ENCODE measurements at places on chromosomes 16 and 17.

GRCh38 chr16:2514333-2515179 lies 804 bp downstream of the ATP6V0C start:
- DNase-seq = no peak

GRCh38 chr16:75105306-75106061 lies 11.1 kb downstream of the LDHD start:
- no peak for DNase-seq

DNA sequence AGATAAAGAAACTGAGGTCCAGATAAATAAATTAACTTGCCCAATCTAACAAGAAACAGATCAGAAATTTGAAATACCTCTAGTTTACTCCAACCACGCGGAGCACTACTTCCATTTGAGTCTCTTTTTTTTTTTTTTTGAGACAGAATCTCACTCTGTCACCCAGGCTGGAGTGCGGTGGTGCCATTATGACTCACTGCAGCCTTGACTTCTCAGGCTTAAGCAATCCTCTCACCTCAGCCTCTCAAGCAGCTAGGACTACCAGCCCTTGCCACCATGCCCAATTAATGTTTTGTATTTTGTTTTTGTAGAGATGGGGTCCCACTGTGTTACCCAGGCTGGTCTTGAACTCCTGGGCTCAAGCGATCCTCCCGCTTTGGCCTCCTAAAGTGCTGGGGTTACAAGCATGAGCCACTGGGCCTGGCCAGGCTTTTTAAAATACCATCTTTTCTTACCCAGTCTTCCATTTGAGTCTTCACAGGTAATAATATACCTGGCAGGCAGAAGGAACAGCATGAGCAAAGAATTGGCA lies 3.3 kb upstream of the NACA2 start:
- DNase-seq = no peak

GRCh38 chr17:8725881-8726876 lies 18.5 kb downstream of the CCDC42 start:
- DNase-seq = no peak

DNA sequence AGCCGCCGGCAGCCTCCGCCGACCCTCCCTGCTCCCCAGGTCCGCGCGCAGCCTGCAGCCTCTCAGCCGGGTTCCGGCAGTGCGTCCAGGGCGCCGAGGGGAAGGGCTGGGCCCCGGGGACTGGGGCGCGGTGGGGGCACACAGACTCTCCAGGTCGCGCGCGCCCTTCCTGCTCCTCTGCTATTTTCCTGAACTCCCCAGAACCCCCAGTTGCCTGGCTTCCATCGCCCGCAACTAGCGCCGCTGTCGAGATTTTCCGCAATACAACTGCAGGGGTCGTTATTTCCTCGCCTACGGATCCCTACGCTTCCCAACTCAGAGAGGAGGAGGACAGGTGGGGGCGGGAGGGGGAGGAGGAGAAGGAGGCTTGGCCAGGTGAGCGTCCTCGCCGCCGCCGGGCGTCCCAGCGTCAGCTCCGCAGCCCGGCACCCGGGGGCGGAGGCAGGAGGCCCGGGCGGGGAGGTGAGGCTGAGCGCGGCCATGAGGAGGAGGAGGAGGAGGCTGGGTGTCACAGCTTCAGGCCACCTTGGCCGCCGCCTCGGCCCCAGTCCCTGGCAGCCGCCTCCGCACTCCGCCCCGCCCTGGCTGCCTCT lies at the start of gene CA10:
Gene CA10 (minus strand): TSS at position 265 of the 593 bp plus-strand sequence.
- DNase-seq = no peak

GRCh38 chr17:77456951-77457548 lies 316.3 kb downstream of the SEC14L1 start:
- DNase-seq = no peak

GRCh38 chr17:27038676-27039075 lies 255.2 kb upstream of the WSB1 start:
- no peak for DNase-seq

DNA sequence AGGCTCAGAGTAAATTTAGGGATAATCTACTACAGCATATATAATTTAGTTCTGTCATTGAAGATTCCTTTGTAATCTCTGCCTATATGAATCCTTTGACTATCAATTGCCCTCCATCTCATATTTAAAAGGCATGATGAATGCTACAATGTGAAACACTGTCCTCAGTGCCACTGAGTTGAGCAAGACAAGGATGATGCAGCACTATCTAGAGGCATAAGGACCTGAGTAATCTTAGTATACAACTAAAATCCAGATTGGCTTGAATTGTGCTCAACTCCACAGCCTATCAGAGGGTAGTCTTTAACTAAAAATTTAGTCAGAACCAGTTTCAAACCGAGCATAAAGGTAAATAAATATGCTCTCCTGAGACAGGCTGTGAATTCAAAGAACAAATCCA lies 11.6 kb upstream of the STRADA start:
- DNase-seq = no peak

GRCh38 chr16:89193576-89194293 lies 6.6 kb downstream of the SLC22A31 start:
- DNase-seq = no peak

DNA sequence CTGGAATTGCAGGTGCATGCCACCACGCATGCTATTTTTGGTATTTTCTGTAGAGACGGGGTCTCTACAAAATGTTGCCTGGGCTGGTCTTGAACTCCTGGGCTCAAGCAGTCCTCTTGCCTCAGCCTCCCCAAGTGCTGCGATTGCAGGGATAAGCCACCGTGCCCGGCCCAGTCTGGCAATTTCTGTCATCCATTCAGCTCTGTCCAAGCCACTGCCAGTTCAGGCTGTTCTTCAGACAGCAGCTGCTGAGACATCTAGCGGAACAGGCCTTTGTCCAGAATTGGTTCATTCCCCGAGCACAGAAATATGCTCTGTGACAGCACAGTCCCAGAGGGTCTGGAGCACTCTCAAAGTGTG lies 5.4 kb downstream of the SLC47A1 start:
- no peak for DNase-seq

GRCh38 chr16:3824121-3824795 lies 56.3 kb downstream of the CREBBP start:
- DNase-seq = no peak

GRCh38 chr17:57935833-57936807 lies 19.1 kb downstream of the CUEDC1 start:
- DNase-seq = no peak

DNA sequence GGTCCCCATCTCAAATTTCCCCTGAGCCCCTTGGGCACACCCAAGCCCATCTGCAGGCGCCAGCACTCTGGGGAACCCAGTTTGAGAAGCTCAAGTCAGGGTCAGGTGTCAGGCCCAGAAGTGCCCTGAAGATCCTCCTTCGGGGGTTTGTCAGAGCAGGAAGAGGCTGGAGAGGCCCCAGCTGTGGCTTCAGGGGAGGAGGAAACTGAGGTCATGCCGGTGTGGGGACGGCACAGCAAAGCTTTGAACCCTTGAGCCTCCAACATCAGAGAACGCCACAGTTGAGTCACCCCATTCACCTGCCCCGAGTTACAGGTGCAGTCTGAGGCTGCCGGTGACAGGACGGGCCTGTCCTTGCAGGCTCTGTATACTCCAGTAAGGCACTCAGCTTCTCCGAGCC lies 140.2 kb upstream of the CIBAR2 start:
- no peak for DNase-seq

GRCh38 chr16:87707714-87708580 lies 57.8 kb downstream of the KLHDC4 start:
- no peak for DNase-seq

DNA sequence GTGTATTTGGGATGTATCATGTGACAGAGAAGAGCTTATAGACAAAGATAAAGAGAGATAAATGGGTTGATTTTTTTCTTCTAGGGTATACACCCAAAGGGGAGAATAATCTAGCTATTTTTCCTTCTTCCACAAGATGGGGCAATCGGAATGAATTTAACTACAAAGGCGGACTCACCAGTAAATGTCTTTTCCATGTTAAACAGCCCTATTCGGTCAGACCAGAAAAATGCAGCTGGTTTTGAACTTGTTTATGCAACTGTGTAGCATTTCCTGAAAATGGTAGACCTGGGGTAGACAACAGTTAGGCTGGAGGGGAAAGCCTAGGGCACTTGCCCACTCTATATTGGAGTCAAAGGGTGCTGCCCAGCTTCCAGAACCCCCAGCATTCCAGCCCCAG lies 477.1 kb downstream of the TOX3 start:
- DNase-seq = no peak

DNA sequence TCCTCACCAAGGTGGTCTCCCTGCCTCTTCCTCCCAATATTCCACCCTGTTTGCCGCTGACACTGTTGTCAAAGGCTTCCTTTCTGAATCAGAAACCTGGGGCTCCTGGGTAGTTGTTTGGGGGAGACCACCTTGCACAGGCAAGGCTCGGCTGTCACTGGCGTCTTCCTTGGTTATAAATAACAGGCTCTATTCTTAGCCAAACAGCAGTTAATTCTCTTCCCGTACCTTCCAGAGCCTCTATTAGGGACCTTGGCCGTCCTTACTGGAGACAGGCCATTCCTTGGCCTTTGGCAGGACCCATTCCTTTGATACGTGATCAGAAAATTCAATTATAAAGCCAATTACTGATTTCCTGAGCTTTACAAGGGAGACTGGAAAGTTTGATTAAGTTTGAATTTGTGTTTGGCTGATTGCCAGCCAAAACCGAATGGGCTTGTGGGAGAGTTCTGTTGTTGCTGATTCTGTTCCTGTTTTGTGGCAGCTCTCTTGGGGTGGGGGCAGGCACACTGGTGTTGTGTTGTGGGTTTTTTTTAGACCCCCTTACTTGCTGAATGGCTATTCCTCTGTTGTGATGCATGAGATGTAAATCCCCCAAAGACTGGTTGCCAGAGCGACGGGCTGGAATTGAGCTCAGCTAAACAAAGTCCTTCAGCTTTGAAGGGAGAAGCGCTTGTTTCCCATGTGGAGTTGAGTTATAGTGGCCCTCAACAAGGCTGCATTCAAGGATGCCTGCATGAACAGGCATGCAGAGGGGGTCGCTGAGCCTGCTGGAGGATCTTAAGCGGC lies 104.6 kb downstream of the GNAO1 start:
- DNase-seq = no peak

Measured in stimulated activated CD4-positive, alpha-beta T cell treated with anti-CD3 and anti-CD28 coated beads, Interleukin-12 subunit alpha, Interleukin-12 subunit beta, amount 100 ng/mL, for 24 hours (primary cell).